ENCODE measurements at places on chromosomes 2 and 18. TPM values are rescaled to one million over a fixed set of nuclear protein-coding genes. Genes with fewer than 3 reads are reported as not detected.

DNA sequence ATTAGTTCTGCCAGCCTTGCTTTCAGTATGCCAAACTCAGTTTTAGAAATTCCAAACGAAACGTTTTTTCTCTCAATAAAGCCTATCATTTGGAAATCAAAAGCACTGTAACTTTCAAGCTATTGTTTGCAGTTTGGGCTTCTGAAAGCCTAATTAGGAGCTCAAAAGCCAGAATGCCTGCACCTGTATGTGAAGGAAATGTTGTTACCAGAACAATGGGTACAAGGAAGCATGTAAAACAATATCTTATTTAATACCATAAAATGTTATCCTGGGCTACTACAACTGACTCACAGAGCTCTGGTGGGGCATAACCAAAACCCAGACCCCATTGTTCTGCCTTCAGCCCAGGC, 12.6 kb upstream of the GULP1 start:
- no peak for DNase-seq

GRCh38 chr2:73983322-73984202, 1.1 kb upstream of the TET3 start:
- DNase-seq, result no peak

- no peak for DNase-seq
Measured at GRCh38 chr2:215071676-215072075, 66.8 kb downstream of the ABCA12 start.

- DNase-seq, result no peak
Measured at GRCh38 chr2:80061881-80062280, 242.7 kb downstream of the LRRTM1 start.

- DNase-seq, result no peak
Measured at GRCh38 chr2:98717621-98718020, 13.3 kb downstream of the MGAT4A start.

GRCh38 chr18:74951165-74951760, 257.7 kb downstream of the PTGR3 start:
- DNase-seq, result no peak

DNA sequence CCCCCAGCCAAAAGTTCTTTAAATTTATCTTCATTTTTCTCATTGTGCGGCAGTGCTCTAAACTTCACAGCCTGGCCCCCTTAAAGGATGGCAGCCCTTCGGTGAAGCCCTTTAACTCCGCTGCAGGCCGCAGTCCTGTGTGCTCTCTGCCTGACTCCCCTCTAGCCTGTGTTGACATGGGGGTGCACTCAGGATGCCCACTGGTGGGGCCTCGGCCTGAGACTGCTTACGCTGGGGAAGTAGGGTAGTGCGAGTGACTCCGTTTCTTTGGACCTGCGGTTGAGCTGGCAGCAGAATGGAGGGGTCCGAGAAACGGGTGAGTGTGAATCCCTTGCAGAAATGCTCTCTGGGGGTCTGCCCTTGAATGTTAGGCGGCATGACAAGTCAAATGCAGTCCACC, 5.6 kb downstream of the RAB12 start:
- DNase-seq, result no peak

DNA sequence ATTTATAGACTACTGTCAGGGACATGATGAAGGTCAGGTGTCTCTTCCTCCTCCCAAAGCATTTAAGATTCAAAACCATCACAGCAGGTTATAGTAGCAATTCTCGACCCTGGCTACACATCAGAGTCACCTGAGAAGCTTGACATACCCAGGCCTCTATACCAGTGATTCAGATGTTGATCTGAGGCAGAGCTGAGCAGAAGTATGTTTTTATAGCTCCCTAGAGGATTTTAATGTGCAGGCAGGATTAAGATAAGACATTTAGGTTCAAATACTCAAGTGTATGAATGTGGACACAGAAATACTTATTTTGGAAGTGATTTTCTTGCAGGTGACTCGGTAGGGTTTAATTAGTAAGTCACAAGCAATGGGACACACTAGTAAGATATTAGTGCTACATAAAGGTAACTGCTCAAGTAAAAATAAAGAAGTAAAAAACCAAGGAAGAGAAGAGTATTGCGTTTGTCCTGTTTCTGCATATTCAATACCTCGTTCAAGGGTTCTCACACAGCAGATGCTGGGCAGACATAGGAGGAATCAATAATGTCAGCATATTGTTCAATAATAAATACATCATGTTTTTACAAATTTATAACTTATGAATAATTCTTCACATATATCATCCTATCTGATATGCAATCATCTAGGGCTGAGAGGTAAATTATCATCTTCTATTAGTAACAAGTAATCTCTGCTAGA, 7.0 kb downstream of the GCFC2 start:
- DNase-seq, result no peak

Gene DTNB
- total RNA-seq, result 17.9 TPM

DNA sequence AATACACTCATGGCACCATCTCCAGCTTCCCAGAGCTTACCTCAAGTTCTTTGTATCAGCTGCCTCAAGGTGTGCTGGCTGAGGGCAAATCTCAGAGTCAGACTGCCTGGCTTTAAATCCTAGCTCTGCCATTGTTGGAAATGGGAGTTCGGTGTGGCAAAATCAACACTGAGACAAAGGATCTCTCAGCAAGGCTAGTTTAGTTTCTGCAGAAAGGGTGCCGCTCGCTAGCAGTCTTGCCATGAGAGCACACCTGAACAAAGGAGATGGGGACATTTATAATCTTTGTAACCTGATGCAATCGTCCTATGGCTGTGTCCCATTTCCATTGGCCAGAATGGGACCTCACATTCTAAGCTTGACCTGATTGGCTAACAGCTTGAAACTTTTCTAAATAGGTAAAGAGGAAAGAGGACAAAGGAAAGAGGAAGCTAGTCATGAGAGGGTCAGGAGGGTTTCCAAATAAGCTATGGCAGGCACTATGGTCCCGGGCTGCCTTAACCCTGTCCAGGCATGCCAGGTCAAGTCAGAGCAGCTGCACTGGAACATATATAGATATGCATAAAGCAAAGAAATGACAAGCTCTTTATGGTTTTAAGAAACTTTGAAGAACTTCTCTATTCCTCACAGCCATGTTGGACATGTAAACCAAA, 4.3 kb upstream of the UBE2F start:
- no peak for DNase-seq

GRCh38 chr2:218857371-218858137, 2.1 kb upstream of the WNT6 start:
- DNase-seq, result no peak

DNA sequence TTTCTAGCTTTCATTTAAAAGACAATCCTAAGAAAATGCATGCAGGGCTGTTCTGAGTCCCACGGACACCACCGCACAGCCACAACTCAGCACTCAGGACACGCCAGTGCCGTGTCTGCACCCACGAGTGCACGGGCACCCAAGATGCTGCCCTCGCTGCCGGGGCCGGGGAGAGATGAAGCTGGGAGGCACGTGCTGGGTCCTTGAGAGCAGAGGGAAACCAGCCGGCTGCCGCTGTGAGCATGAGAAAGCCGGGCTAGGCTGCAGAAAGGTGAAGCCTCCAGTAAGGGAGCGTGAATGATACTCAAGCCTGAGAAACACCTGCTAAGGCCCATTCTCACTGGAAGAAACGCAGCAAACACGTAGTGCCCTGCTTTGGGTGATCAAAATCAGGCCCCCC, 4.8 kb downstream of the COPS9 start:
- no peak for DNase-seq

DNA sequence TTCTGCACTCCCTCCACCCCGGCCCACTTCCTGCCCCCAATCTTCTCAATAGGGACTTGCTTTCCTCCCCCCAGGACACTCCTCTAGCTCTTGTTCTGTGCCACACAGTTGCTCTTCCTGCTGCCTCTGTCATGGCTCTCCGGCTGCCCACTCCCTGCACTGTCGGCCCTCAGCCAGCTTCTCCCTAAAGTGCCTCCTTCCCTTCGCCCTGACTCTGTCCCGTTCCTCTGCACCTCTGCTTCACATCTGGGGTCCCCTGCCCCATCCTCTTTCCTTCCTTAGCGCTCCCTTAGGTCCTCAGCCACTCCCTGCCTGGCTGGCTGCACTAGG, 132.1 kb downstream of the CABLES1 start:
- no peak for DNase-seq

DNA sequence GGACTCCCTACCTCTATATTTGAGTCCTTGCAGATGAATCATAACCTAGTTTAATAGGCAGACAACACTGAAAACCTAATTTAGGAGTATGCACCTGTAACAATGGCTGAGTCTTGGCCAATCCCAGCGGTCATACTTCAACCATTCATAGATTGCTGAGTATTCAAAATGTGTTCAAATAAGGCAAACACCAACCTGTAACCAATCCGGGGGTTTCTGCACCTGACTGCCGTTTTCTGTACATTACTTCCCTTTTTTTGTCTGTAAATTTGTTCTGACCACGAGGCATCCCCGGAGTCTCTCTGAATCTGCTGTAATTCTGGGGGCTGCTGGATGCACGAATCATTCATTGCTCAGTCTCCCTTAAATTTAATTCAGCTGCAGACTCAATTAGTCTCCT, 338.6 kb downstream of the STK39 start:
- no peak for DNase-seq

GRCh38 chr2:212360068-212360460, 178.5 kb downstream of the ERBB4 start:
- no peak for DNase-seq

- no peak for DNase-seq
Measured at GRCh38 chr2:120855855-120856405, 120.3 kb downstream of the GLI2 start.

- no peak for DNase-seq
Measured at GRCh38 chr2:240619506-240620148, 5.7 kb upstream of the GPR35 start.

GRCh38 chr2:38284971-38285370, 92.1 kb downstream of the ATL2 start:
- DNase-seq, result no peak

- DNase-seq, result no peak
Measured at GRCh38 chr18:79413426-79413825, 17.7 kb downstream of the NFATC1 start.

GRCh38 chr2:100757621-100758394, 62.1 kb upstream of the NPAS2 start:
- DNase-seq, result peak; percentile 83

DNA sequence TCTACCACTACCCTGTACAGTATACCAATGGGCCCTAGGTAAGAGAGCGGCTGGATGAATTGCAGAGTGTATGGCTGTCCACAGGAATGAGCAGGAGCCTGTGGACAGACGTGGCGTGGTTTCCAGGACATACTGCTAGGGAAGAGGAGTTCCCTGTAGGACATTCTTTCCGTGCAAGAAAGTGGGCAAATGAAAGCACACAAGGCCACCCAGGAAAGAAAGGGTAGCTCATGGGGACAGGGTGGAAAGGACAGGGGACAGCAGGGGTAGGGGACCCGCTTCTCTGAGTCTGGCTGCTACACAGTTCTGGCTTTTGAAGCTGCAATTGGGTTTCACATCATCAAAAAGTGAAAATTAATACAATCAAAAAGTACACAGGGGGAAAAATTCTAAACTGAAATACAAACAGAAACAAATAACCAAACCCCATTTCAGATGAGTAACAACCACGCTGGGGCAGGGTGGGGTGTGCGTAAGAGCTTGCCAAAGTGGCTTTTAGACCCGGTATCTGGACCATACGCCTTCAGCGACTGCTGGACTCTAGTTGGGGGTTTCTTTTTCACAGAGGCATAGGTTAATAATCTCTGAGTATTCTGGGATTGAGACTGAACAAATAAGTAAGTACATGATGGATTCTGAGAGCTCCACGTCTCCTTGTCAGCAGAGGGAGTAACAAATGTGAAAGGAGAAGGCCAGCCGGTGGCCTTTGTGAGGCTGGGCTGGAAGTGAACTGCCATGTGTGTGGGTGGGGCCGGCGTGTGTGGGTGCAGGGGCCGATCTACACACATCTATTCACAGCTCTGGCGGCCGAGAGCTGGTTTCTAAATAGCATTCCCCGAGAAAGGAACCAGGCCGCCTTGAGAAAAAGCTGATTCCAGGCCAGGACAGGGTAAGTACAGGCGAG, 84.0 kb downstream of the HDAC4 start:
- DNase-seq, result no peak

Gene RAPH1
- 22.6 TPM for total RNA-seq

- DNase-seq, result no peak
Measured at GRCh38 chr2:3535794-3536681, 16.7 kb upstream of the ADI1 start.

DNA sequence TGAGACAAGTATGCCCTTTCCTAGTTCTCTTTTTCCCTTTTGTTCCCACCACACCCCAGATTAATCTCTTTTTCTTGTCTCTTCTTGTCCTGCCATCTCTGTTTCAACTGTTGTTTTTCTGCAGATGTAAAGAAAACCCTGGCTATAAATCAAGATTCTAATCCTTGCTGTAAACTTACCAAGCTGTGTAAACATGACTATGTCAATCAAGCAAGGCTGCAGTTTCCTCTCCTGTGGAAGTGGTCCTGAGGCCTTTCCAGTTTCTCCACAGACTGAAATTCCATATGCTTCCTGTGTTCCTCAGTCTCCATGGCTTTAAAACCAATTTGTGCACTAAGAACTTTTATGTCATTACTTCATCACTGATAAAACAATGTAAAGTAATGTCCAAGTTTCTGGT, 288.8 kb upstream of the PIK3C3 start:
- no peak for DNase-seq

- DNase-seq, result no peak
Measured at GRCh38 chr2:179218848-179219594, 45.6 kb downstream of the SESTD1 start.

GRCh38 chr2:8684878-8685696, 3.2 kb downstream of the ID2 start:
- no peak for DNase-seq

Gene GALNT14
- total RNA-seq, result 1.7 TPM

DNA sequence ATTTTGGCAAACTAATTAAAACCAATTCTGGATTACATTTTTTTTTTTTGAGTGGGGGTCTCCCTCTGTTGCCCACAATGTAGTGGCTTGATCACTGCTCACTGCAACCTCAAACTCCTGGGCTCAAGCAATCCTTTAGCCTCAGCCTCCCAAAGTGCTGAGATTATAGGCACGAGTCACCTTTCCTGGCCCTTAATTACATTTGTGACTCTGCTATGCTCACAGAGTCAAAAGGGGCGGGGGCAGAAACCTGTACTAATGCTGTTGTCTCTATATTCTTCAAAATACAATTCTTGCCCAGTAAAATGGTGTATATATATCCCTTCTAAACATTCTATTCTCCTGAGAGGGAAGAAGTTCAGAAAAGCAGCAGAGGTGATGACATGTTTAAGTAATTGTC, 23.2 kb downstream of the PRKD3 start:
- no peak for DNase-seq

Gene NDC80
- 3.9 TPM for total RNA-seq

DNA sequence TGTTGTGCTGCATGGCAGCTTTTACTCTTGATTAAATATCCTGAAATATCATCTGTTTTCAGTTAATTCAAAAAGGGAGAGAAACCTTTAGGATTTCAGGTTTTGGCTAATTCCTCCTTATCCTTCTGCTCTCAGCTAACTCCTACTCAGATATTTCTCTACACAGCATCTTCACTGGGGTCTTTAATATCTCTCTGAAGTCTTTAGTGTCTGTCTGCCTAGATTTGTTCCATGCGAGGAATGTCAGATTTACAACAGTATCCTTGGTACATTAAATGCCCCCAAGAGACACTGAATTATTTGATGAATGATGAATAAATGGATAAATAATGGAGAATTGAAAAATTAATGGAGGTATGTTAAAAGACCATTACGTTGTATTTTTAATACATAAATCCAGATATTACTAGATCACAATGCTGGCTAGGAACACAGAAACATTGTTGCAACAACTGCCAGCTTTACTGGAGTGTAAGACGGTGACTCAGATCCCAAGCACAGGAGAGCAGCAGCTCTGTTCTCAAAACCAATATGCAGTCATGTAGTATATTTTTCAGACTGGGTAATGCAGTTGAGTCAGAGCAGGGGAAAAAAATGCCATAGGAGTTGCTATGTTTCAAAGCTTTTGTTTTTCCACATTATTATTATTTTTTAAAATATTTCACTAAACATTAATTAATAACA, 388.0 kb upstream of the SYT4 start:
- no peak for DNase-seq

Gene CMPK2
- 5.6 TPM for total RNA-seq

Measured in vagina (tissue), 2 donors.